Foreskin keratinocyte (primary cell): ENCODE measurements at places on chromosomes 4 and X. TPM values are rescaled to one million over a fixed set of nuclear protein-coding genes. Genes with fewer than 3 reads are reported as not detected.

The TMEM187 gene
- total RNA-seq, result 3.9 TPM in 2 replicates

The RTL5 gene
- total RNA-seq, result 0.14 TPM in 2 replicates

The HS3ST1 gene
- total RNA-seq, result 7.1 and 8.5 TPM in 2 replicates

The HSFX3 gene
- total RNA-seq, result not detected in 2 replicates

The PNMA6A gene
- total RNA-seq, result 0.32 and 0.75 TPM in 2 replicates

The THAP9 gene
- 1.6 and 1.8 TPM in 2 replicates for total RNA-seq

The TEX11 gene
- not detected in 2 replicates for total RNA-seq

The TAF7L gene
- 0.03 TPM in 1 of 2 replicates, not detected in the other for total RNA-seq

The MAGEE2 gene
- total RNA-seq, result not detected in 2 replicates

The CTAG2 gene
- not detected in 2 replicates for total RNA-seq

The HTR2C gene
- total RNA-seq, result not detected in 2 replicates

The RNF175 gene
- 0.04 TPM in 1 of 2 replicates, not detected in the other for total RNA-seq

The OPHN1 gene
- 5.7 and 6.4 TPM in 2 replicates for total RNA-seq

The FAM13A gene
- 6.0 and 7.0 TPM in 2 replicates for total RNA-seq

The CXCL11 gene
- 0.18 and 0.44 TPM in 2 replicates for total RNA-seq

The MAP7D2 gene
- 3.5 and 4.2 TPM in 2 replicates for total RNA-seq
